Inflammatory macrophage treated with lipopolysaccharide for 4 hours (primary cell): ENCODE measurements at places on chromosomes 2 and 18.

GRCh38 chr2:180979749-180980105, 678 bp upstream of the UBE2E3 start:
- no peak for DNase-seq

- no peak for DNase-seq
These were observed 109.2 kb downstream of the MAP4K4 start for GRCh38 chr2:101806701-101807100.

DNA sequence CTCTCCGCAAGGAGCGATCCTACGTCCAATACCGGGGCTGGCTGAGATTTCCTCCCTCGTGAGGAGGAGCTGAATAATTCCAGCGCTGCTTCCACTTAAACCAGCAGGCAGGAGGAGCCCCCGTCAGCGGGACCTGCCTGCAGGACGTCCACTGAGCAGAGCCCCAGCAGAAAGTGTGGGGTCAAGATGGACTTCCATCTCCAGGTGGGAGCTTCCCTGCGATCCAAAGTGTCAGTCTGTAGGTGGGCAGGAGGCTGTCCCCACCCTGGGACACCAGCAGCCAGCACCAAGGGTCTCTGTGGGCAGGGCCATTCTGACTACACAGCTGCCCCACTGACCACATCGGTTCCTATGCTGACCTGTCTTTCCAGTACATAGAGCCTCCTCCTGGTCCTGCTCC, 462 bp upstream of the OTOS start:
- no peak for DNase-seq

GRCh38 chr18:31281437-31281836, 36.5 kb upstream of the DSG1 start:
- no peak for DNase-seq

- DNase-seq = no peak
These were observed 85.4 kb downstream of the ARHGEF33 start for GRCh38 chr2:38975042-38975441.

GRCh38 chr2:141493936-141494335, 636.9 kb downstream of the LRP1B start:
- DNase-seq = no peak

GRCh38 chr18:3256693-3257626, 5.0 kb upstream of the MYL12B start:
- DNase-seq = peak; percentile 60

DNA sequence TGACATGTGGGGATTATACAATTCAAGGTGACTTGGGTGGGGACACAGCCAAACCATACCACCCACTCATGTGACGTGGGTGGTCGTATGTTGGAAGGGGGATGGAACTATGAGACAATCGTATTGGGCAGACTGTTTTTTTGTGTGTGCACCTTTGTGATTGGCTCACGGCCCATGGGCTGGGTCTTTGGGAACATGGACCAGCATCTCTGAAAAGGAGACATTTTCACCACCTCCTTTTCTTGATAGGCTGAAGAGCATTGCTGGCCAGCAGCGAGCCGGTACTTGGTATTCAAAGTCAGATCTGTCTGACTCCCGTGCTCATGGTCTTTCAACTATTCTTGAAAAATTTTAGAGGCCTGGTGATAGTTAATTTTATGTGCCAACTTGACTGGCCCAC, 62.1 kb downstream of the DIPK1C start:
- DNase-seq = no peak

DNA sequence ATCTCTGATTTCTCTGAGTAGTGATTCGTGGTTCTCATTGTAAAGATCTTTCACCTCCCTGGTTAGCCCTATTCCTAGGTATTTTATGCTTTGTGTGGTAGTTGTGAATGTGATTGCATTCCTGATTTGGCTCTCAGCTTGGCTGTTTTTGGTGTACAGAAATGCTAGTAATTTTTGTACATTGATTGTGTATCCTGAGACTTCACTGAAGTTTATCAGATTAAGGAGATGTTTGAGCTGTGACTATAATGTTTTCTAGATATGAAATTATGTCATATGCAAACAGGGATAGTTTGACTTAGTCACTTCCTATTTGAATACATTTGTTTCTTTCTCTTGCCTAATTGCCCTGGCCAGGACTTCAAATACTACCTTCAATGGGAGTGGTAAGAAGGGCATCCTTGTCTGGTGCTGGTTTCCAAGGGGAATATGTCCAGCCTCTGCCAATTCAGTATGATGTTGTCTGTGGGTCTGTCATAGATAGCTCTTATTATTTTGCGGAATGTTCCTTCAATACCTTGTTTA, 251.9 kb upstream of the ZNF804A start:
- no peak for DNase-seq

GRCh38 chr2:229575569-229576315, 138.6 kb downstream of the DNER start:
- DNase-seq = no peak

DNA sequence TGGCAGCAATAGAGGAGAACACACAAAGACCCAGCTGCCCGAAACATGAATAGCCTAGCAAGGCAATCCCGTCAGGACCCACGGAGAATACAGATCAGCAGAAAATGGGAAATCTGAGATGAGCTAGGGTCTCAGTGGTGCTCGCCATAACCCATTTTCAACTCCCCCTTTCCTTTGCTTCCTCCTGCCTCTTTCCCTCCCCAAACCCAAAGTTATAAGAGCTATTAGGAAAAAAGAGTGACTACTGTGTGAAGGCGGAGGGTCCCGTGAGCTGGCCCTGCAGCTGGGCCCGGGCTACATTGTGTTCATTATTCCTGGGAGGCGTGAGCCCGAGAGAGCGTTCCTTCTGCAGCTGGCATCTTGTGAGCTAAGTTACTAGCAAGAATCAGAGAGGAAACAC, 118.4 kb downstream of the PID1 start:
- DNase-seq = no peak

- no peak for DNase-seq
These were observed 45.8 kb upstream of the HAAO start for GRCh38 chr2:42838133-42838532.

GRCh38 chr18:61929881-61930640, 37.3 kb upstream of the RNF152 start:
- DNase-seq = no peak
